ENCODE measurements at places on chromosomes 5 and 9. TPM values are rescaled to one million over a fixed set of nuclear protein-coding genes. Genes with fewer than 3 reads are reported as not detected.

The SOHLH1 gene
- not detected for total RNA-seq

The MAMDC2 gene
- 0.23 TPM for total RNA-seq

The DRD1 gene
- 0.15 TPM for total RNA-seq

The IFNK gene
- not detected for total RNA-seq
